Inflammatory macrophage treated with lipopolysaccharide for 1 hour (primary cell): ENCODE measurements at places on chromosomes 1 and 21.
A peak's percentile ranks its signal among the peaks of the same experiment; 100 is the strongest.

DNA sequence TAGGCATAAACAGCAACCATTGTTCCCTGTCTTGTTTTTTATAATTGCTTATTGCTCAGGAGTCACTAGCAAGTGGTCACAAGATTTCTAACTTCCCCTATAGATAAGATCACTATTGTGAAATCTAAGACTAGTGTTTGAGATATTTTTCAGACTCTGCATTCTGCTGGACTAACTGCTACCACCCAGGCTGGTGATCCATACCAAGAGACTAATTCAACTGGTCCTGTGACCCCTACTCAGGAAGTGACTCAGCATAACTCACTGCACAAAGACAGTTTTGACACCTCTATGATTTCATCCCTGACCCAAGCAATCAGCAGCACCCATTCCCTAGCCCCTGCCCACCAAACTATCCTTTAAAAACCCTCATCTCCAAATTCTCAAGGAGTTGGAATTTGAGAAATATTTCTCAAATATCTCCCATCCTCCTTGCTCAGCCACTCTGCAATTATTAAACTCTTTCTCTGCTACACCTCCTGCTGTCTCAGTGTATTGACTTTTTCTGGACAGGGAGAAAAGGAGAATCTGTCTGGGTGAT, 52.7 kb downstream of the TRIM33 start:
- peak; percentile 94 for DNase-seq

- DNase-seq = no peak
Measured at GRCh38 chr1:240492832-240493440, 119.0 kb downstream of the GREM2 start.

DNA sequence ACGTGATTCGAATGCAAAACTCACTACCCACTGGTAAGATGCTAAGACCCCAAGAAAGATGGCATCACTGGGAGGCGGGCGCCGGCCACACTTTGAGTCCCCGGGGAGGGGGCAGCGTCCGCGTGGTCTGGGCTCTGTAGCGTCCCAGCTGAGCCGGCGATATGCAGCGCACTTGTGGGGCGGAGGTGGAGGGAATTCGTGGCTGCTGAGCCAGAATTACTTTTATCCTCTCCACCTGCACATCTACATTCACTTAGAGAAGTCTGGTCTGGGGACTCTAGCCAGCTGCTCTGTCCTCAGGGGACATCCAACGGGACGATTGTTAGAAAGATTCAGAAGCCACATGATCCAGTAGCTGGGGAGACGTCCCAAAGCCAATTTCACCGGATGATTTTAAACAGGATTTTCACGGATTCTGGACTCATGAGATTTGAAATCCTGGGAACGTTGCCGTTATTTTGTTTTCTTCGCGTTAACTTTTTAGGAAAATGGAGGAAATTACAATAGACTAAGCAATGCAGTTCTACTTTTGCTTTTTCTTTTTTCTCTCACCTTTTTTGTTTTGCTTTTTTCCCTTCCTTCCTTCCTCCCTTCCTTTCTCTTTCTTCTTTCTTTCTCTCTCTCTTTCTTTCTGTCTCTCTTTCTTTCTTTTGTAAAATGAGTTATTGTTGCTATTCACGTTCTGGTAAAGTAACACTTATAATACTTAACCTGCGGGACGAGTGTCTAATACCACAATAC, 1.3 kb downstream of the JAM2 start:
- DNase-seq = no peak

DNA sequence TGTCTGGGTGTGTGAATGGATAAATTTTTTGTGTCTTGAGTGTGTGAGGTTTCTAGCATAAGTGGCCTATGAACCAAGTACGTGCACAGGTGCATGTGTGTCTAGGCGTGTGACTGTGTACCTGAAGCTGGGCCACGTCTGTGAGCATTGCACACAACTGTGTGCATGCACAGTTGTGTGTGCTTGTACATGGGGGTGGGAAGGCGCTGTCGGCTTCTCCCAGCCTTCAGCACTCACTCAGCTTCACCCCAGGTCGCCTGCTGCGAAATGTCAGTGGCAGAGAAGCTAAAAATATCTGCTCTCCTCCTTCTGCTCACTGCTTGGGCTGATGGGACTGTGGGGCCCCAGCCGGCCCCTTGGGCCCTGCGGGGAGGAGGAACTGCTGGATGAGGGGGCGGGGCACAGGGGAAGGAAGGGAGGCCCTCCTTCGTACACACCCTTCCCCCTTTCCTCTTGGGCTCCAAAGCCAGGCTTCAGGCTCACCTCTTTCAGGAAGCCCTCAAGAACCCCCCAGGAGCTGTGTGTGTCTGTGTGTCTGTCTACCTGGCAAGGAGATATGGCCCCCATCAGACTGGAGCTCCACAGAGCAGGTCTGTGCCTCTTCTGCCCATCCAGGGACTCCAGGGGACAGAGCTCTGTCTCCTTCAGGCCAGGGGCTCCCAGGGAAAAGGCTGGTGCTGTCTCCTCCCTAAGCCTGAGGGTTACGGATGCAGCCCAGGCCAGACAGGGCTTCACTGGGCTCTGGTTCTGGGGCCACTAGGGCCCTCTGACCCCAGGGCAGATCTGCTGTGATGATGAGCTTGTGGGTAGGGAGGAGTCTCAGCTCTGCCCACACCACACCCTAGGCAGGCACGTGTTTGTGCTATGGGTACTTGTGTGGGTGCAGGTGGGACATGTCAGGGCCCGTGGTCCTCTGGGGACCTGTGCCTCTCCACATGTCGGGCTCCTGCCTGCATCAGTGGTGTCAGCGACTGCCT, 35.6 kb upstream of the WASF2 start:
- DNase-seq = peak; percentile 66

DNA sequence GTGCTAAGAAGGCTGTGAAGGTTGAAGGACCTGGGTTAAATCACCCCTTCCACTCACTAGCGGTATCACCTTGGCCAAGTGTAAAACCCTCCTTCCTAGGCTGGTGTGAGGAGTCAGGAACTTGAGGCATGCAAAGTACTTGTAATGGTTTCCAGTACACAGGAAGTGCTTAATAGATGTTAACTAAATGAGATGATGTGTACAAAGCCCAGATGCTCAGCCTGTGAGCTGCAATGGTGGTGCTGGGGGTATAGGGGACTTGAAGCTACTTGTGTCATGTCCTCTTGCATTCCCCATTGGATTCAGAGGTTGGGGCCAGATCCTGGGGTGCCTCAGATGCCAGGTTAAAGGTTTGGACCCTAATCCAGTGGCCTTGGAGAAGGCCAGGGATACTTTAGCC, 75.5 kb downstream of the EPHB2 start:
- no peak for DNase-seq

- DNase-seq = no peak
Measured at GRCh38 chr1:43880604-43881003, 53.0 kb upstream of the ARTN start.

DNA sequence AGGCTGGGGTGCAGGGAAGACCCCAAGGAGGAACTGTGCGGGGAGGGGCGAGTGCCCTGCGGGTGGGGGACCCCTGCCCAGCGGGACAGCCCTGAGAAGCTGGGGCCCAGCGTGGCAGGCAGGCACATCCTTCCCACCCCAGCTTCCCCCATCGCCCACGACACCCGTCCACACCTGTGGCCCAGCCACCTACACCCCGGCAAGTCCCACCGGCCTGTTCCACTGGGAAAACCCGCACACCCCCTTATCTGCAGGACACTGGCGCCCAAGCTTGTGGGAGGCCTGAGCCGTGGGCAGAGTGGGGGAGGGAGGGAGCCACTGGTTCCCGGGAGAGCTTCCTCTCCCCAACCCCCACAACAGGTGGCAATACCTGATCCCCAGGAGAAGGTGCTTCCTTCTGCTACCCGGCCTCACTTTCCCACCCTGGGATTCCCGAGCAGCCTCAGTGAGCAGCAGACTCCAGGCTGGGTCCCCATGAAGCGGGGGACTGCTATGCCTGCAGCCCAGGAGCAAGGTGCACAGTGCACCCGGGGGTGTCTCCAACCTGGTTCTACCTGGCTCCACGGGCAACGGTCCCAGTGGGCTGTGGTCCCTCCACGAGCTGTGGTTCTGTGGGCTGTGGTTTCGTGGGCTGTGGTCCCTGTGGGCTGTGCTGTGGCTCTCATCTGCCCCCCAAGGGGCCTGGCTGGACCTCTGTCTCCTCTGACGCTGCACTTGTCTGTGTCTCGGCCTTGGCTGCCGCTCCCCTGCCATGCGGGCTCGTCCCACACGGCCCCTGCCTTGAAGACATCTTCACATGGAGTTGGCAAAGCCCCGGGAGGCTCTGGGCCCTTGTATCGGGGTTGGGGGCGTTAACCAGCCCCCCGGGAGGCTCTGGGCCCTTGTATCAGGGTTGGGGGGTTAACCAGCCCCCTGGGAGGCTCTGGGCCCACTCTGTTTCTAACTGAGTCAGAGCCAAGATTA, 37.8 kb upstream of the POFUT2 start:
- no peak for DNase-seq
